Right renal pelvis (tissue), 4 donors: ENCODE measurements at places on chromosomes 13 and 19.

DNA sequence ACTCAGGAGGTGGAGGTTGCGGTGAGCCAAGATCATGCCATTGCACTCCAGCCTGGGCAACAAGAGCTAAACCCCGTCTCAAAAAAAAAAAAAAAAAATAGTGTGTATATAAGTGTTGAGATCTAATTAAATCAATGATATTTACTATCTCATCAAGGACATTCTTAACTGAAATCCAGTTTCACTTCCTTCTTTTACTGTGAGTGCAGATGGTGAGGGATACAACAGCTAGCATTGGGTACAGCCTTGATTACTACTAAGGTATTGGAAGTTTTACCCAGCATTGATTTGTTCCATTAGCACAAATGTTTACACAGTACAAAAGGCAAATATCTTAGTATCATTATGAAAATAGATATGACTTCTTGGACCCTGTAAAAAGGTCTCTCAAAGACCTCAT lies 546.6 kb downstream of the KCTD12 start:
- no peak for DNase-seq

- no peak for DNase-seq
Measured at GRCh38 chr19:7899751-7900378, 3.8 kb upstream of the MAP2K7 start.

DNA sequence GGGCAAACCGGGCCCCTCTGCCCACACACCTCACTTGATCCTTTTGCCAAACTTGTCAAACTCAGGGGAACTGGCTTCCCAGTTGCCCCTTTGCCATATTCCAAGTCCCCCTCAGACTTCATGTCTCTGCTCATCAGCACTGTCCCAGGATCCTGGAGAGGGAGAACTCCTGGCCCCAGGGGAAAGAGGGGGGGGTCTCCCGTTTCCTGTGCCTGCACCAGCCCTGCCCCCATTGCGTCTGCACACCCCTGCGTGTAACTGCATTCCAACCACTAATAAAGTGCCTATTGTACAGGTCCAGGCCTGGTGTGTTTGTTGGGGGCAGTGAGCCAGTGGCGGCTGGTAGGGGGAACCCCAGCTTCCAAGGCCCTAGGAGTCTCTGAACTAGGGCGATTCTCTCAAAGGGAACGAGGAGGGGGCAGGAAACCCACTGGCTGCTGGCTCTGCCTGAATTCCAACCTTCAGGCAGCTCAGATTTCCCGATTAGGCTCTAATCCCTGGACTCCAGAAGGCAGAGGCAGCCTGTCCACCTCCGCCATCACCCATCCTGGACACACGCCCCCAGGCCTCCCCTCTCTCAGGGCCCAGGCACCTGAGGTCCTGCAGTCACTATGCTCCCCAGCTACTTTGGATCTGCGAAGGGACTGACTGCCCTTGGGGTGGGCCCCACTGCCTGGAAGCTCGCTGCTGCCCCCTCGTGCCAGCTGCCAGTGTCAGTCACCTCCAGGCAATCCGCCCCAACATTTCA lies 9.7 kb upstream of the ILF3 start:
- DNase-seq: no peak

DNA sequence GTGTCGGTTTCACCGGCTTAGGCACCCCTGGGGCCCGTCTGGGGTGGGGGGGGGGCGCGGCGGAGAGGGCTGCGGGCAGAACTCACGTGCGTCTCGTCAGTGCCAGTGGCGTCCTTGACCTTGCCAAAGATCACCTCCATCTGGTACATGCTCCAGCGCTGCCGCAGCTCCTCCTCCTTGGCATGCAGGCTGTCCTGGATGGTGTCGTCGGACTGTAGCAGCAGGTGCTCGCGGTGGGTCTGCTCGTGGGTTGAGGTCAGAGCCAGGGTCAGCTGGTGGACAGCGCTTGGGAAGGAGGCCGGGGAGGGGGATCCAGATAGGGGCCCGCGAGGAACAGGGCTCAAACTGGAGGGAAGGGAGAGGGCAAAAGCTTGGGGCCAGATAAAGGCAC lies 4.7 kb upstream of the RGL3 start:
- DNase-seq: no peak

DNA sequence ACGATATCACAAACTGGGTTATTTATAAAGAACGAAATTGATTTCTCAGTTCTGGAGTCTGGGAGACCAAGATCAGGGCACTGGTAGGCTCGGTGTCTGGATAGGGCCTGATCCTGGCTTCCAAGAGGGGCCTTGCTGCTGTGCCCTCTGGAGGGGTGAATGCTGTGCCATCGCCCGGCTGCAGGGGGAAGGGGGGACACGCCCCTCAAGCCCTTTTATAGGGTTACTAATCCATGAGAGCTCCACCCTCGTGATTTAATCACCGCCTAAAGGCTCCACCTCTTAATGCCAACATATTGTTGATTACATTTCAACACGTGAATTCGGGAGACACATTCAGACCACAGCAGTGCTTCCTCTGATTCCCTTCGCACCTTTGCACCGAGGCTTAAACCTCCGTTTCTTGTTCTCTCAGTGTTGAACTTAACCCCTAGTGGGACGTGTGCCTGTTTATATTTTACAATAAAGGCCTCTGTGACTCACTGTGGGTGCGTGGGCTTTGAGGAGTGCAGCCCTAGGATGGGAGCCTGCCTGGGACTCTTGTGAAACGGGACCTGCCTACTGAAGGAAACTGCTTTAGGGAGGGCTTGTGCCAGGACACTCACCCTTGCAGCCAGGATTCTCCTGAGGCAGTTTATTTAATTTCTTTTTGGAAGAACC lies 52.4 kb upstream of the SPATA13 start:
- DNase-seq: no peak

DNA sequence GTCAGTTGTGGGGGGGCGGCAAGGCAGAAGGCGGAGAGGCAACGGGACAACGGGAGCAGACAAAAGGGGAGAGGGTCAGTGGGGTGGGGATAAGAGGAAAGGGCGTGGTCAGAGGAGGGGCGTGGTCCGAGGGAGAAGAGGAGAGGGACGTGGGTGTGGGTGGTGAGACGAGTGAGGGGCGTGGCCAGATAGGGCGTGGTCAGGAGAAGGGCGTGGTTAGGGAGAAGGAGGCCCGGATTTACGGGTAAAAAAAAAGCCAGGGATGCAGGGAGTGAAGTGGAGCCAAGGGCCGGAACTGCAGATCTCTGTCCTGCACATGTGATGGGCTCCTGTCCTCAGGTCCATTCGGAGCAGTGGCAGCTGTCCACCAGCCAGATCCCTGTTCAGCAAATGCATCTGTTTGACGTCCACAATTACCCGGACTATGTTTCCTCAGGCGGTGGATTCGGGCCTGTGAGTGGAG lies 21.5 kb downstream of the CPT1C start:
- no peak for DNase-seq
